ENCODE measurements at places on chromosomes 3 and 15. TPM values are rescaled to one million over a fixed set of nuclear protein-coding genes. Genes with fewer than 3 reads are reported as not detected.

DNA sequence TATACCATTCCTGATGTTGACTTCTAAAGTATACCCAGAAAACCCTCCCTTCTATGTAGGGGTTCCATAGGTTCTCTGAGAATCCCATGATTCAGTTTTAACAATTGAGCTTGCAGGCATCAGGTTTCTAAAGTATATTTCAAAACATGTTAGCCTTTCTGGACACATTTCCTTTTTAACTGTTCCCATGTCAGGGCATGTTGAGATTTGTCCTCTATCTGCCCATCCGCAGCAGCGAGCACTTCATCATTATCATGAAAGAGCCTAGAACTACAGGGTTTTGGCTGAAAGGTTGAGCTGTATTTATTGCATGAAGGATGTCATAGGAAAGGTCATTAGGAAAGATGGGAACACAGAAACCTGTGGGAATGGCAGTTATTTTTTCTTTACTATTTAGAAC, 201.1 kb upstream of the BHLHE40 start:
- no peak for DNase-seq

DNA sequence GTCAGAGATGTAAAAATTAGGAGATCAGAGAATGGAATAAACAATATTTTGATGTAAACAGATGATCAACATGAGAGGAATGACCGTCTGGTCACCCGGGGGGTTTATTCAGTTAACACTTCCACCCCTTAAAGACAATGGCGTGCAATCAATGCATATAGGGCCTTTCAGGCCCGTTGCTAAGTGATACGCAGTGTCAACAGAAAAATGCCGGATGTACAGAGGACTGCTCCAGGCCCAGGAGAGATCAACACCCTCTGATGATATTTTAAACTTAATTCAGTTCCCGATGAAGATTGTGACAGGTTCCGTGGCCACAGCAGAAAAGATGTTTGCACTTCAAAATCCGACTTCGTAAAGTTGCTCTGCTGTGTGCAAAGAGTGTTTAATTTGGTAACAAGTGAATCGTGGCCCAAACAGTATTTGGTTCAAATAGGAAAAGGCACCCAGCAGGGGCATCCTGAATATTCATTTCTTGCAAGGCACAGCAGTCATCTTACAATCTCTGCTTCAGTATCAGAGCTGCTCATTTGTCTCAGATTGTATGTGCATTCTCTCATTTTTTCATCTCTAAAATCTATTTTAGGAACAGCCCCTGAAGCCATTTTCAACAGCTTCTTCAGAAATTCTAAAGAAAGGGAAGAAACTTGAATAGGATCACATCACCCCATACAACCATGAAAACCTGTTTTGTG, 72.6 kb downstream of the FOXB1 start:
- no peak for DNase-seq

- DNase-seq = no peak
These were observed 1.8 kb downstream of the PIK3CA start for GRCh38 chr3:179149951-179150350.

- peak; percentile 24 for DNase-seq
These were observed 519.8 kb upstream of the MDFIC2 start for GRCh38 chr3:70832089-70832833.

DNA sequence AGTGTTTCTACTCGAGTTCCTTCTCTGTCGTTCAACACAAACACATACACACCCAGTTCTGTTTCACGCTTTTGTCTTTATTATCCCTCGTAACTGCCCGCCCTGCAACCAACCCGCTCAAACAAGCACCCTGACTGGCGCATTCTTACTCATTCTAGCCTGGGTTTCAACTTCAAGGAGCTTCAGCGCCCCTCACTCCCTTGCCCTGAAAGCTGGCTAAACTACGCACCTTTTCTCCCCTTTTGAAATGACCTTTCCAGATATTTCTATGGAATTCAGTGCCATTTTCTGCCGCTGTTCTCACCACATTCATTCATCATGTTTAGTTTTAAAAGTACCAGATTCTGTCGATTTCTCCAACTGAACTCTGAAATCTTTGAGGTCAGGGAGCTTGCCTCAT, 653 bp upstream of the MFSD1 start:
- no peak for DNase-seq

The DUOXA1 gene
- 1.1 TPM for total RNA-seq

The RAD18 gene
- 10.9 TPM for total RNA-seq

The EPHA3 gene
- 8.7 TPM for total RNA-seq

The EHHADH gene
- 4.5 TPM for total RNA-seq

All from tibial nerve (tissue), 4 donors.